ENCODE measurements at places on chromosomes 16 and 17. TPM values are rescaled to one million over a fixed set of nuclear protein-coding genes. Genes with fewer than 3 reads are reported as not detected.

Gene RASL10B
- 0.18 TPM for total RNA-seq

Gene ZPBP2
- not detected for total RNA-seq

Gene RNF222
- total RNA-seq = not detected

Gene CTRB1
- not detected for total RNA-seq

Gene NOL3
- 112 TPM for total RNA-seq

Data from A549 treated with dexamethasone at 1 μM for 4 hours (cell line).